AG04449 (cell line): ENCODE measurements at places on chromosomes 13 and 19.

DNA sequence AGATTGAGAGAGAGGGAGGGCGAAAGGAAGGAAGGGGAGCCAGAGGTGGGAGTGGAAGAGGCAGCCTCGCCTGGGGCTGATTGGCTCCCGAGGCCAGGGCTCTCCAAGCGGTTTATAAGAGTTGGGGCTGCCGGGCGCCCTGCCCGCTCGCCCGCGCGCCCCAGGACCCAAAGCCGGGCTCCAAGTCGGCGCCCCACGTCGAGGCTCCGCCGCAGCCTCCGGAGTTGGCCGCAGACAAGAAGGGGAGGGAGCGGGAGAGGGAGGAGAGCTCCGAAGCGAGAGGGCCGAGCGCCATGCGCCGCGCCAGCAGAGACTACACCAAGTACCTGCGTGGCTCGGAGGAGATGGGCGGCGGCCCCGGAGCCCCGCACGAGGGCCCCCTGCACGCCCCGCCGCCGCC is at the start of gene TNFSF11:
Gene TNFSF11 (plus strand): TSS at position 142 of the 400 bp plus-strand sequence. CDS start 152 bp downstream, at position 294.
- no peak for DNase-seq

DNA sequence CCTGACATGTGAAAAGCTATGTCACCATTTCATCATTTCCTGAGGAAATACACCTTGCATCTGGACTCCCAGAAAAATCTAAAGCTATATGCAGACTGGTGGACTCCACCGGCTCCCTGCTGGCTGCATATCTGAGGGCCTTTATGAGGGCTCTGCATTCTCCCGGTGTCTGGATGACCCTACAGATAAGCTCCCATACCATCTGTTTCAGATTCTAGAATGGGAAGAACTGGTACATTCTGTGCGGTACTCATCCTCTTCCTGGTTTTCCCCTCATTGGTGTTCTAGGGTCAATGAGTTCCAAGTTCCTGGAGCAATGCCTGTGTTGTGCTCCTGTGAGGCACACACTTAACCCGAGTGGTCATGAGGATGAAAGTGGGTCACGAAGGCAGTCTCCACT is 60.4 kb downstream of the COL4A1 start:
- DNase-seq: no peak

DNA sequence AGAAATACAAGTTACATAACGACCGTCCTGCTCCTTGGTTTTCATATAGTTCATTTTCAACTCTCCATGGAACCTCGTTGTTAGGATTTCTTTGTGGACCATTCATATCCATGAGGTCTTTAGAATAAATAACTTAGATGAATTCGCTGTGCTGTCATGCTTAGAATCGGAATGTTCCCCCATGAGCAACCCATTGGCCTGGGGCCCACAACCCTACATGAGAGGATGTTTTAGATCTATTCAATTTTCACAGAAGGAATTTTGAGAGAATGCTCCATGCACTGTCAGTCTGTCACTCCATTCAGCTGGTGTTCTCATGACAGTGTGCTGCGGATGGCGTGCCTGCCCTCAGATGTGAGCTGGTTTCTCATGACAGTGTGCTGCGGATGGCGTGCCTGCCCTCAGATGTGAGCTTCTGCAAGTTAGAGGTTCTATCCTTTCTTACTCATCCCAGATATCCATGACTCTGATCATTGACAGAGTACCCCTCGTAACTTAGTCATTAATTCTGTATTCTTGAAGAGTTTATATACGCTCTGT is 1193.1 kb downstream of the EFNB2 start:
- no peak for DNase-seq

DNA sequence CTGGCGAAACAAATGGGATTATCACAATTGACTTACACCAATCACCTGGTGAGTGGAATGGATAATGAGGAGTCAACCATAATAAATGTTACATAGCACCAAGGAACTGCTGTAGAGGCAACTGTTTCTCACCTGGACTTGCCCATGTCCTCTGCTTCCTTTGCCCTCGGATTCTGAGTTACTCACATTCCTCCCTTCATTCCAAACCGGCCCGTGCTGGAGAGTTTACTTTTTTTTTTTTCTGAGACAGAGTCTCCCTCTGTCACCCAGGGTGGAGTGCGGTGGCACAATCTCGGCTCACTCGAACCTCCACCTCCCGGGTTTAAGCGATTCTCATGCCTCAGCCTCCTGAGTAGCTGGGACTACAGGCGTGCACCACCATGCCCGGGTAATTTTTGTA is 41.5 kb upstream of the TSC22D1 start:
- DNase-seq: no peak

- DNase-seq: no peak
Measured at GRCh38 chr13:99935772-99936171, 35.8 kb downstream of the ZIC5 start.

- DNase-seq: no peak
Measured at GRCh38 chr13:47650209-47650608, 350.9 kb downstream of the SUCLA2 start.

DNA sequence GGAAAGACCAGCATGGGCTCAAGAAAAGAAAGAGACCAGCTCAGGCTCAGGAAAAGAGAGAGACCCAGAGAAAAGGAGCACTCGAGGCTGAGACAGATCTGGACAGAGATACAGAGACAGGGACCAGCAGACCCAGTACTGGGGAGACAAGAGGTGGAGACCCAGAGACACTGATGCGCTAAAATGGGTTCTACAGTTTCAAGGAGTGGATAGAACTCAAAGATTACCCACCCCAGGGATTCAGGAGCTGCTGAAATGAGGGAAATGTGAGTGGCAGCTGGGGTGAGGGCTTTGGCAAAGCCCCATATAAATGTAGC is 609 bp upstream of the ZSCAN18 start:
- DNase-seq: no peak

GRCh38 chr13:40651866-40652587 is 14.4 kb downstream of the FOXO1 start:
- DNase-seq: no peak

DNA sequence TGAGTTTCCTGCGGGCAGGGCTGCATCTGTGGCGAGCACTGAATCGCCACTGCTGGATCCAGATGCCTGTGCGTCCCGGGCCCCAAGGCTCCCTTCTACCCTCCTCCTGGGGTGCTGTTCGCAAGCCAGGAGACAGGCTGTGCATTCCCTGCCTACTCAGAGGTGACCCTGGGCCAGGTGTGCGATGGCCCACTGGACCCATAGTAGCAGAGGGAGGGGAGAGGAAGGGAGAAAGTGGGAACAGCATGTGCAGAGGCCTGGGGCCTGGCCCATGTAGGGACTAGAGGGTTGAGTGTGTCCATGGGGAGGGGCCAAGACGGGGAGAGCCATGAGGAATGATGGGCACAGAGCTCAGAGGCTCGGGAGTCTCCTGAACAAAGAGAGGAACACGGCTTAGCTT is 27.3 kb downstream of the CARM1 start:
- DNase-seq: no peak

GRCh38 chr13:100347968-100348367 is 240.6 kb downstream of the GGACT start:
- no peak for DNase-seq
